NCI-H2107 (cell line): ENCODE measurements at places on chromosomes 4 and X.

- no peak for DNase-seq
Observed at GRCh38 chrX:627510-627981, 3.0 kb upstream of the SHOX start.

DNA sequence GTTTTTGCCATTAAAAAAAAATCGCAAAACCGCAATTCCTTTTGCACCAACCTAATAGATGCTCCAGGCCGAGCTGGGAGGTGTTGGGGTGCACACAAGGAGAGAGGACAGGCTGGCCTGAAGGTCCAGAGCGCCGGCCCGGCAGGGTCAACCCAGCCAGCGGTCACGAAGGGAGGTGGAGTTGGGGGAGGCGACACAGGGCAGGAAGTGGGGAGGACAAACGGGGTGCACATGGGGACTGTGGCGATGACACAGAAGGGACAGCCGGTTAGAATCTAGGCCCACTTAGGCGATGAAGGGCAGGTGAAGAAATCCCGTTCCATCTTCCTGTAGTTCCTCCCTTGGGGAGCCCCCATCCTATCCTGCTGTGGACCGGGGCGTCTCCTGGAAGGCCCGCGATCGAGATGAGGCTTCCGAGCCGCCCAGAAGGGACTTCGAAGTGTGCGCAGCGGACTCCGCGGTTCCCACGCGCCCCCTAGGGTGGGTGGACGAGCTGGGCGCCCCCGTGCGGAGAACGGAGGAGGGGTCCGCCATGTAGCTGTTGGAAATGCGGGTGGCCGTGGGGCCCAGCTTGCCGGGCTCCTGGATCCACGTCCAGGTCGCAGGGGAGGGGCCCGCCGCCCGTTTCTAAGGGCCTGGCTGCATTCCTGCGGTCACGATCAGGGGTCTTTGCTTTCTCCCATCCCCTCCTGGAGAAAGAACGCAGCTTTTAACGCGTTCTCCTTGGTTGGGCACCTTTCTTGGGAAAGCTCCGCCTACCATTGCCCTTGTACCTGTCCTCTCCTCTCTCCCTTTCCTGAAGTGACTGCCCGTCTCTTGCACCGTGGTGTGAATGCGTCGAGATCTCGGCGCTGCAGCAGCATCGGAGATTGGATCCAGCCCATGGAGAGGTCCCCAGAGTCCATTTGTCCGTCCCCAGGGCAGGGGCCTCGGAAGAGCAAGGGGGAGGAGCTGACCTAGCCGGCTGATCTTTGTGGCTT lies 17.0 kb upstream of the HPF1 start:
- no peak for DNase-seq

- DNase-seq: no peak
Observed at GRCh38 chr4:2745981-2746806, 9.9 kb downstream of the TNIP2 start.

DNA sequence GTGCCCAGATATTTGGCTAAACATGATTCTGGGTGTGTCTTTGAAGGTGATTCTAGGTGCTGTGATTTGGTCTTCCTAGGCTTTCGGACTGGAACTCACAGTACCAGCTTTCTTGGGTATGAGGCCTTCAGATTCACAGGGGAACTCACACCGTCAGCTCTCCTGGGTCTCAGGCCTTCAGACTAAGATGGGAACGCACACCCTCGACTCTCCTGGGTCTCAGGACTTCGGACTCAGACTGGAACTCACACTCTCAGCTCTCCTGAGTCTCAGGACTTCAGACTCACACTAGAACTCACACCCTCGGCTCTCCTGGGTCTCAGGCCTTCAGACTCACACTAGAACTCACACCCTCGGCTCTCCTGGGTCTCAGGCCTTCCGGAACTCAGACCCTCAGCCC lies 137.7 kb downstream of the CRLF2 start:
- no peak for DNase-seq

DNA sequence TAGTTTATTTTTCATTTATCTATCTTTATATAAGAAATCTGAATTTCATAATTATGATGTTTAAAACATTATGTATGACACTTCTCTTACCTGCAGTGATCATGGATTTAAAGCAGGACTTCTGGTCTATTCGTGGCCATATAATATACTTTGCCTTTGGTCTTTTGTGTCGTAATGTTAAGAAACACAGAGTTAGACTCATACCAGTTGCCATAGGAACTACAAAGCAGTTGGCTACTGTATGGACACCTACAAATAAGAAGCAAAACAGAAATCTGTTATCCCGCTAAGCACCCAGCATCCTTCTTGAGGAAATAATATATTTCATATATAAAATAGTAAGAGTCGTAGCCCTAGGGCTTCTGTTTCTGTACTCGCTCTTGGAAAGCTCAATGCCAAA lies 4.3 kb downstream of the SEPSECS start:
- DNase-seq: no peak

GRCh38 chr4:79915246-79915645 lies 157.8 kb downstream of the ANTXR2 start:
- no peak for DNase-seq

DNA sequence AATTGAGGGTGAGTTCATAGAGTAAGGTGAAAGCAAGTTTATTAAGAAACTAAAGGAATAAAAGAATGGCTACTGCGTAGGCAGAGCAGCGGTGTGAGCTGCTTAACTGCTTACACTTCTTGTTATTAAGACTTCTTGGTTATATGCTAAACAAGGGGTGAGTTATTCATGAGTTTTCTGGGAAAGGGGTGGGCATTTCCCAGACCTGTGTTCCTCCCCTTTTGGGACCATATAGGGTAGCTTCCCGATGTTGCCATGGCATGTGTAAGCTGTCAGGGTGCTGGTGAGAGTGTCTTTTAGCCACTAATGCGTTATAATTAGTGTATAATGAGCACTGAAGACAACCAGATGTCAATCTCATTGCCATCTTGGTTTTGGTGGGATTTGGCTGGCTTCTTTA lies 126.5 kb downstream of the ARSF start:
- DNase-seq: no peak

- no peak for DNase-seq
Observed at GRCh38 chr4:55338486-55338885, 7.6 kb upstream of the SRD5A3 start.

DNA sequence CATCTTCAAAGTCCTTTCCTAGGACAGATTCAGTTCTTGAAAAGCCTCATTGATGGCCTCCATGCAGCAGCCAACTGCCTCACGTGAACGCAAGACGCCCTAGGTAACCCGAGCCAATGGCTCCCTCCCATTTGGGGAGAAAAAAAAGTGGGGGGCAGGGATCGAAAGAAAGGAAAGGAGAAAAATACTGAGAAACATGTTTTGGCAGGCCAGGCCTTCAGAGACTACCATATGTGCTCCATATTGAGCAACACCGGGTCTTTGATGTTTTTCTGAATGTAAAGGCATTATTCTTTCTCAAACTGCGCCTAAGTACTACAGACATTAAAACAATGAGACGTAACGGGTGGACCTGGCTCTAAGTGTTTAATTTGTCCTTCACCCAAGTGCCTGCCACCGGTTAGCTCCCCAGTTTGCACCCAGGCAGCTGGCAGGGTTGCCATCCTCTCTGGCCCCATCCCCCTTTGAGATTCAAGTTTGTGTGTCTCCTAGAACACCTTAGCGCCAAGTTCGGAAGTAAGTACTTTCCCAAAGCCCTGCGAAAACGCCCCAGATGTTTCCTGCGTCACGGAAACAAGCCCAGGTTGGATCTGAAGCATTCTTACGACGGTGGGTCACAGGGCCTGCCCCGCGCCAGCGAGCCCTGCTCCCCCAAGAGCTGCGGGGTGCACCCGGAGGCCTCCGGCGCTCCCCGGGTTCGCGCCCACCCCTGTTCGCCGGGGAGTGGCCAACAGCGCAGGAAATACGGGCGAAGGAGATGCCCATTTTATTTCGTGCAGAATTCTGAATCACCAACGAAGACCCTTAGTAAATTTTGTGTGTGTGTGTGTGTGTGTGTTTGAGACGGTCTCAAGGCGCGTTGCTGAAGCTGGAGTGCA lies 30.1 kb downstream of the HAND2 start:
- no peak for DNase-seq

GRCh38 chrX:38973322-38973721 lies 172.1 kb downstream of the MID1IP1 start:
- DNase-seq: no peak
